ENCODE measurements at places on chromosomes 12 and 14. TPM values are rescaled to one million over a fixed set of nuclear protein-coding genes. Genes with fewer than 3 reads are reported as not detected.
A peak's percentile ranks its signal among the peaks of the same experiment; 100 is the strongest.

GRCh38 chr14:77028384-77029231 is at the start of gene IRF2BPL:
Gene IRF2BPL (minus strand): TSS chr14:77028708. CDS start chr14:77027792, 916 bp downstream.
- peak; percentile 98 for DNase-seq

DNA sequence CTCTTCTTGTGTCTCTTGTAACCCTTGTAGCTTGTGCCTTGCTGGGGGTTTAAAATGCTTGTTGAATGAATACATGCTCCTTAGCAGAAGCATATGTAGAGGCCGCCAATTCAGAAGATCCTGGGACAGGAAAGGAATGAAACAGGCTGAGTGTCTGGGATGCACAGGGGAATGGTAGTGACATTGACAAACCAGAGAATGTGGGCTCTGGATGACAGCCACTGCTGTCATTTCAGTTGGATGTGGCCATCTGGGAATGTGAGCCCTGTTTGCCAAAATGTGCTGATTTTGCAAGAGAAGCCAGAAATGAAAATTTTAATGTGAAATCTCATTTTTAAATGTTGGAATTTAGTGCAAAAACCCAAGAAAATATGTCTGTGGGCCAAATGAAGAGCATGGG is 136.8 kb downstream of the DACT1 start:
- DNase-seq, result no peak

DNA sequence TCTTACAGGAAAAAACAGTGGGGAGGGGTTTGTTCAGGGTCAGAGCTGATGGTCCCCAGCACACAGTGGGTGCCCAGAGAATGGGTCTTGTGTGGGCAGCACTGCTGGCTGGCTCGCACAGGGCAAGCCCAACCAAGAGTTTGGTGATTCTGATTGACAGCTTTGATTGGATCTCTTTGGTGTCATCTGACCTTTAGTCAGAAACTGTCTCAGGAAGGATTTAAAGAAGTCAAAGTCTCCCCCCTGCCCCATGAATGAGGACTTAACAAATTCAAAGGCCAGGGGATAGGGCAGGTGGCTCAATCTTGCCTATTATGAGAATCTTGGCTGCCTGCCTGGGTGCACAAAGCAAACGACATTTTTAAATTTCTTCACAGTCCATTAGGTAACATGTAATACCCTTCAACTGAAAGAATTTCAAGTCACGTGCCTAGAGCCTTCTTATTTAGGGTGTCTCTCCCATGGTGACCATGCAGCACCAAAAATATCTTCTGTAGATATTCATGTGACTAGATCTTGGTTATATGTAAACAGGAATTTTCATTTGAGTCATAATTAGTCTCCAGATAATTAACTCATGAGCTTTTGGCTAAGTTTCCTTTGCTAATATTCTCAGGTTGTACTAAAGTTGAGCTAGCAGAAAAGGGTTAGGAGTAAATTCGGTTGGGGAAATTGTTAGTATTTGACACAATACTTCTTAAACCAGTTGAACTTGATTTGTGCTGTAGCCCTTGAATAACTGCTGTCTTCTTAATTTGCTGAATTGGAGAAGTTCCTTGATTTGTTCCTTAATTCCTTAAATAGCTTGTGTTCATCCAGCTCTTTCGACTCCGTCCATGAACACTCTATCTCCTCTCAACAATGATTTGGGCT is 54.5 kb upstream of the HECTD1 start:
- peak; percentile 62 for DNase-seq

DNA sequence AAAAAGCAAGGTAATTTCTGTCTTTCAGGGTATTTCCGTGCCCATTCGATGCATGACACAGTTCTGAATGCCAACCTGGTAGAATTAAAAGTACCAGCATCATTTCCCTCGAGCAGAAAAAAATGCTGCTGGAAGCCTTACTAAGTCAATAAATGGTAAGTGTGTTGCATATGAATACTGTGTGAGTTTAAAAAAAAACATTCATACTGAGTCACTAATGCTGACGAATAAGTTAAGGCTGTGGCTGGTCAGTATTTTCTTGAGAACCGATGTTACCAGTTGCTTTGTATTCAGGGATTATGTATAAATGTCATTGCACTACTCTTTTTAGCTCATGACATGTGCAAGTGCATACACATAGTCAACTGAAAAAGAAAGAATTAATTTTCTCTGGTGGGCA is 710.2 kb downstream of the TRHDE start:
- no peak for DNase-seq

DNA sequence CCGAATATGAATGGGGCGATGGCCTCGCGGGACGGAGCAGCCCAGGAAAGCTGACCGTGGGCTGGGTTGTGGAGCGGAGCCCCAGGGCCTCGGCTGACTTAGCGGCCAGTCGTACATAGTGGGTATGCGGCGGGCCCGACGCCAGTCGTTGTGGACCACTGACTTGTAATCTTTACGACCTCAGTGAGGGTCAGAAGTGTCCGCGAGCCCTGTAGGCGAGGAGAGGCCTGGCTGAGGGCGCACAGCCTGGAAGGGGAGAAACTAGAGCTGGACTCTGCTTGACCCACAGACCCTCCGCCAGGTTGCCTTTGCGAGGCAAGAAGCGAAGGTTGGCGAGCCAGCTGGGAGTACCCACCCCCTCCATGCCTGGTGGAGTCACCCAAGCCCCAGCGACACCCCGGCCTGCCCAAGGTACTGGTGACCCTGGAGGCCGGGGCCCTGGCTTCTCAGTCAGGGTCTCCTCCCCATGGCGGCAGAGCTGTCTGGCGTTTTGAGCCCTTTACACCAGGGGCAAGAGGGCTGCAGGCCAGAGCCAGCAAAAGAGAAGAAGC is 15.6 kb upstream of the DYNC1H1 start:
- DNase-seq, result no peak

DNA sequence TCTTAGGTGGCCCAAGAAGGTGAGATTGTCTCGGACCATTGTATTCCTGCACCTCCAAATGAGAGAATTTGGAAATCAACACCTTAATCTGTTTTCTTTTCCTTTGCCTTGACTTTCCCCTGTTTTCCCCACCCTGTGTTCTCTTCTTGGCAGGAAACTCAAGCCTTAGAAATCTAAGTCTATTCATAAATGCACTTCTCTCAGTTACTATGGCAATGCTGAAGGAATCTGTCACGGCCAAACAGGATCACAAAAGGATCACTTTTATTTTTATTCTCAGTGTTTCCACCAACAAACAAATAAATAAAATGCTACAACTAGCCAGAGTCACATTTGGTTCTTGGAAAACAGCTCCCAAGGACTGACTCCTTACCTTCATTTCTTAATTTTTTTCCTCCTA is 270.5 kb downstream of the BCAT1 start:
- DNase-seq, result no peak

DNA sequence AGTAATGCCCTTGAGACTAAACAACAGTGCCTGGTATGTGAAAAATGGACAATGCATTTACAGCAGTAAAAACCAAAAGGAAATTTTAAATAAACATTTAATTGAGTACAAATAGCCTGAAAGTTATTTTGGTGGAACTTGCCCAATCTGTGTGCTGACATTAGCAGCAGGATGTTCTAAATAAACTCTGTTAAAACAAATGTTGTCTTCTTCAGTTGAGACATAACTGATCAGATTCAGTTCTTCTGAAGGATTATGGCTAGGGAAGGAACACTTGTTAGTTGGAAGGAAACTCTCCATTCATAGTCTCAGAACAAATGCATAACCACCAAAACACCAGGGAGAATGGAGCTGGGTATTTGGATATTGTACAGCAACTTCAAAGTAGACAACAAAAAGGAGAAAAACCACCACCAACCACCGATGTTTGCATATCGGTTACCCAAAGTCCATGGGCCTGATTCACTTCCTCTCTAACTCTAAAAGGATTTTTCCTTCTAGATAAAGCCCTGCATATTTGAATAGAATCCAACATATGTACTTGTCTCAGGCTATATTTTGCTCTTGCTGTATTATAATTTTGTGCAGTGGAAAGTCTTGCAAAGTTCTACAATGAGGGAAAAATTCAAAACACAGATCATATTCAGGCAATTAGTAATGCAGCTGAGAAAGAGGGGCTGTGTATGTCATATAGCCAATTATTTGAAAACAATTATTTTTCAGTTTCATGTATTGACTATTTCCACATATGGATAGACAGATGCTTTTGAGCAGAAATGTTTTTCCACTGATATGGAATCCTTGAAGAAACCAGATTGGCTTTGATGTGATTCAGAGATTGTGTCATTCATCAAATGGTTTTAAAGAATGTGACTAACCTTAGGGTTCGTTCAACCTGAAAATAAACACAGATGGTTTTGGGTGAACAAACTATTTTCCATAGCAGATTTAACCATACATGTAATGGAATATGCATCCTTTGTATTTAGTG is 152.2 kb upstream of the BMP4 start:
- DNase-seq, result no peak

DNA sequence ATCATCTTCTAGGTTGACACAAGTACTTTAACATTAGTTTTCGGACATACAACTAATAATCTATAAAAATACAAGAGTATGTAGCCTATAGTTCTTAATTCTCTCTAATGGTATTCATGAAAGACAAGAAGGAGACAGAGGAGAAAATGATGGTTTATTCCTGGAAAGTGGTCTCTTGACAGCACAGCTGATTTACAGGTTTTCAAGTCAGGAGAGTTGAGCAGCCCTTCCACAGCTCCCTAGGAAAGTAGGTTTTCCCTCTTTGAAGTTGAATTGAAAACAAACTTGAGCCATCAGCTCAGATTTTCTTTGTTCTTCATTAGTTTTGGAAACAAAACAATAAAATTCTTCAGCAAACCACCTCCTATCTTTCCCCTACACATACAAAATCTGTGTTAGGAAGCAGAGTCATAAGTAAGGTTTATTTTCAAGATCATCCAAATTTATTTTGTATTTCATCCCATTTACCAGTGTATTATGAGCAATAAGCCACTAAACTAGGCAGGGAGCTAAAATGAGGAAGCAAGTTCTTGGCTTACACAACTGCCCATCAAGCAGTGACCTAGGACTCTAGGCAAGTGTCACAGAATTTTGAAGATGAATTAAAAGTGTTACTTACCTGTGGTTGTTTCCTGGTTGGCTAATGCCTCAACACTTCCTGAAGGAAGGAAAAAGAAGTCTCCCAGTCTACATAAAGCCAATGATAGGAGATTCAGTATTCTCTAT is 357.0 kb downstream of the BCAT1 start:
- no peak for DNase-seq

- peak; percentile 79 for DNase-seq
Observed at GRCh38 chr14:100285021-100285912, 21.0 kb downstream of the SLC25A29 start.

DNA sequence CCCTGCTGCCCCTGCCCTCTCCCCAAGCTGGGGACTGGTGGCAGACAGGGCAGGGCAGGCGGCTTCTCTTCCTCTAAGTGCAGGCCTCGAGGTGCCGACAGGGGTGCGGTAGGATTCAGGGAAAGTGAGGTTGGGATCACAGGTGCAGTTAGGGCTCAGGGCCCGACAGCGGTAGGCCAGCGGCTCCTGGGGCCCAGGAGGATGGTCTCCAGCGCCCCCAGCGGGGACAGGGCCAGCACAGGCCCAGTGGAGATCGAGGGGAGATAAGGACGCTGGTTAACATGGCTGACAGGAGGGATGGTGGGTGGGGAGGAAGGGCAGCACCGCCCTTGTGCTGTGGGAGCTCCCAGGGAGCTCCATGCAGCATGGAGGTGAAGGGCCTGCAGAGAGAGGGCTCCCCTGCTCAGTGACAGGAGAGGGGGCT is 935 bp upstream of the CRIP1 start:
- DNase-seq, result peak; percentile 64

DNA sequence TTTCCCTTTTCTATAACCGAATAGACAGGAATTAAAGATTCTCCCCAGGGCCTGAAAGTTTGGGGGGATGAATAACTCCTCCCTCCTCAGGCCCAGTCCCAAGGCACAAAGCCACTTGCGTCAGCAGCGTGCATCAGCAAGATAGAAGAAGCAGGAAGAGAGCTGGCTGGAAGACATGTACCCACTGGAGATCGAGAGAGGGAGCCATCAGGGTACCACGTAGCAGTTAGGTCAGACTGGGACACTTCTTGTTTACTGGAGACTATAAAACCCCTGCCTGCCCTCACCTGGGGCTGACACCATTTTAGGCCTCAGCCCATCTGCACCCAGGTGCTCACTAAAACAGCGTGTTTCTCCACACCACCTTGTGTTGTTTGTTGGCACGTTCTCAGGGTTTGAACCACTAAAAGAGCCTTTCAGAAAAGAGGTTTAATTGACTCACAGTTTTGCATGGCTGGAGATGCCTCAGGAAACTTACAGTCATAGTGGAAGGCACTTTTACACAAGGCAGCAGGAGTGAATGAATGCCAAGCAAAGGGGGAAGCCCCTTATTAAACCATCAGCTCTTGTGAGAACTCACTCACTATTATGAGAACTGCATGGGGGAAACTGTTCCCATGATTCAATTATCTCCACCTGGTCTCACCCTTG is 93.2 kb downstream of the TMTC3 start:
- no peak for DNase-seq

- DNase-seq, result no peak
Observed at GRCh38 chr12:103799504-103799856, 41.6 kb downstream of the NT5DC3 start.

DNA sequence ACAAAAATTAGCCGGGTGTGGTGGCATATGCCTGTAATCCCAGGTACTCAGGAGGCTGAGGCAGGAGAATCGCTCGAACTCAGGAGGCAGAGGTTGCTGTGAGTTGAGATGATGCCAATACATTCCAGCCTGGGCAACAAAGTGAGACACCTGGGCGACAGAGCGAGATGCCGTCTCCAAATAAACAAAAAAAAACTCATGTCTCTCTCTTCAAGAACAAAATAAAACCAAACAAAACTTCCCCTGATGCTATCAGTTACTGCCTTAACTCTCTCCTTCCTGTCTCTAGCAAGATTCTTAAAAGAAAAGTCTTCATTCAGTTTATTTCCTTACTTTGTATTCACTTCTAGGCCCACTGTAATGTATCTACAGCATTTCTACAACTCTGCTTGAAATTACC is 20.8 kb downstream of the KLHL28 start:
- DNase-seq, result no peak

- no peak for DNase-seq
Observed at GRCh38 chr12:102501773-102502172, 21.4 kb upstream of the IGF1 start.

GRCh38 chr12:125836647-125837046 is 771.4 kb downstream of the AACS start:
- DNase-seq, result no peak

DNA sequence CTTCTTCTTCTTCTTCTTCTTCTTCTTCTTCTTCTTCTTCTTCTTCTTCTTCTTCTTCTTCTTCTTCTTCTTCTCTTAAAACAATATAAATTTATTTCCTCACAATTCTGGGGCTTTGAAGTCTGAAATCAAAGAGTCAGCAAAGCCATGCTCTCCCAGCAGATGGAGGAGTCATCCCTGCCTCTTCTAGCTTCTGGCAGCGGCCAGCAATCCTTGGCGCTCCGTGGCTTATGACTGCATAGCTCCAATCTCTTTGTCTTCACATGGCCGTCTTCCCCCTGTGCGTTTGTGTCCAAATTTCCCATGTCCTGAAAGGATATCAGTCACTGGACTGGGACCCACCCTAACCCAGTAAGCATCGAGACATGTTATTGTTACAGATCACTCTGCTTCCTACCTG is 22.9 kb downstream of the KCNA1 start:
- no peak for DNase-seq

- DNase-seq, result peak; percentile 34
Observed at GRCh38 chr14:93994919-93995682, 2.0 kb upstream of the CCDC197 start.

GRCh38 chr14:100015251-100015655 is 50.0 kb upstream of the EVL start:
- no peak for DNase-seq

- DNase-seq, result no peak
Observed at GRCh38 chr12:95730457-95730856, 60.1 kb downstream of the NTN4 start.

GRCh38 chr12:25365340-25365730 is 114.6 kb upstream of the KRAS start:
- peak; percentile 16 for DNase-seq

NTN4 gene
- 11.7 TPM for total RNA-seq

PTGER2 gene
- total RNA-seq, result not detected

C12orf60 gene
- total RNA-seq, result 2.2 TPM

NAP1L1 gene
- total RNA-seq, result 801 TPM

KRT77 gene
- not detected for total RNA-seq
